Fibroblast of skin of right biceps (primary cell): ENCODE measurements at places on chromosomes 11 and 22.

DNA sequence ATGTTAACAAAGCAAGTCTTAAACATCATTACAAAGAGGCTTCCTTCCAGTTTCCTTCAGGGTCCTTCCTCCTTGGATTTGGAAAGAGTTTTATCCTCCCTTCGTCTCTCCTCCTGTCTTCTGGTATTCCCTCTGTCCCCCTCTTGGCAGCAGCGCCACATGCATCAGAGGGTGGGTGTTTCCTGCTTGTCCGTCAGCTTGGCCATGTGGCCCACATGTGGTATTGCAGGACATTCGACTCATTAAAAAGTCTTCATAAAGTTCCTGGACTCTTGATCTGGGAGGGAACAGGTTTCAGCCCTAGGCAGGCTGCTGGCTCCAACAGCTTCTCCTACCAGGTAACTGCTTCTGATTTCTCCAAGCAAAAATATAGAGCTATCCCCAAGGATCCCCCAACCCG is 189.8 kb downstream of the CSNK2A3 start:
- peak; percentile 8 for DNase-seq

- no peak for DNase-seq
These were observed 120.2 kb downstream of the TRIM29 start for GRCh38 chr11:120017582-120018150.

DNA sequence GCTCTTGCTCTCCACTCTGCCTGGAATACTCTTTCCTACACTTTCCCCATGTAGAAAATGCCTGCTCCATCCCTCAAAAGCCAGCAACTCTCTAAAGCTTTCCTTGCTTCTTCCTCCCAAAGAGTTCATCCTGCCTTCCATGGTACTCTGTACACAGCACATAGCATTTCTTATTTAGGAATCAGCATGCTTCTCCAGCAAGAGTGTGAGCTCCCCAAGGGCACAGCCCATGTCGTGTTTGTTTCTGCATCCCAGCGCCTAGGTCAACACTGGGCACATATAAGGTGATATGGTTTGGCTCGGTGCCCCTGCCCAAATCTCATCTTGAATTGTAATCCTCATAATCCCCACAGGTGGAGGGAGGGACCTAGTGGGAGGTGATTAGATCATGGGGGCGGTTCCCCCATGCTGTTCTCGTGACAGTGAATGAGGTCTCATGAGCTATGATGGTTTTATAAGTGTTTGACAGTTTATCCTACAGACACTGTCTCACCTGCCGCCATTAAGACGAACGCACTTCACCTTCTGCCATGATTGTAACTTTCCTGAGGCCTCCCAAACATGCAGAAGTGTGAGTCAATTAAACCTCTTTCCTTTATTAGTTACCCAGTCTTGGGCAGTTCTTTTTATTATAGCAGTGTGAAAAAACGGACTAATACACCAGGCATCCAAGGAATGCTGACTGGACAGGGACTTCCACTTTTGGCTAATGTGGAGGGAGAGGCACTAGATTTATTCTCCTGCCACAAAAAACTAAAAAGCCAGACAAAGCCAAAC is 8.2 kb downstream of the VPS37C start:
- DNase-seq, result peak; percentile 84

- DNase-seq, result peak; percentile 21
These were observed 521 bp downstream of the PES1 start for GRCh38 chr22:30591191-30591587.

DNA sequence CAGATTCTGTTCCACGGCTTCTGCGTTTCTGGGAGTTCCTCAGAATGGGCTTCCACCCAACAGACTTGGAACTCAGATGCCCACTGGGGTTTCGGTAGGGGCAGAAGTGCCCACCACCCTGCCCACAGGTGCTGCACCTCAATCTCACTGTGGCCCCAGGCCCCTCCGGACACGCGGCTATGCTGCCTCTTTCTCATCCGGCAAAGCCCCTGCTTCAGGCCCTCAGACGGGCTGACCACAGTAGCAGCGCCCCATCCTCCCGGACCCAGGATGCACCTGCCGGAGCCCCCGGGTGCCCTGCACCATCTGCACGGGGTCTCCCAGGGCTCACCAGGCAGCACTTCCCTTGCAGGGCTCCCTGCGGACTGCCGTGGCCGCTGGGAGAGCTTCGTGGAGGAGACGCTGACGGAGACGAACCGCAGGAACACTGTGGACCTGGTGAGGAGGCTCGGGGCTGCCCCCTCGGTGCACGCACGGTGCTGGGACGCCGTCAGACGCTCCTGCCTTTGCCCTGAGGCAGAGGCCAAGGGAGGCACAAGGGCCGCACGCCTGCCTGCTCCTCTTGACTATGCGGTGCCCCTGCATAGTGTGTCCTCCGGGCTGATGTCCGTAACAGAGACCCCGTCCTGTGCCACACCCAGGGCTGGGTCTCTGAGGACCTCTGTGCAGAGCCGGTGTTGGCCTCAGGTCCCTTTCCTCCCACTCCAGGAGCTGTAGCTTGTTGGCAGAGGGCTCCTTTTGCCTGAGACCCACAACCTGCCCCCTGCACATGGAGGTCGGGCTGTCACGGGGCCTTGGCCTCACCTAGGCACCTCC is 38.6 kb downstream of the SBF1 start:
- DNase-seq, result no peak

- DNase-seq, result no peak
These were observed 12.6 kb downstream of the HIKESHI start for GRCh38 chr11:86314636-86315035.

DNA sequence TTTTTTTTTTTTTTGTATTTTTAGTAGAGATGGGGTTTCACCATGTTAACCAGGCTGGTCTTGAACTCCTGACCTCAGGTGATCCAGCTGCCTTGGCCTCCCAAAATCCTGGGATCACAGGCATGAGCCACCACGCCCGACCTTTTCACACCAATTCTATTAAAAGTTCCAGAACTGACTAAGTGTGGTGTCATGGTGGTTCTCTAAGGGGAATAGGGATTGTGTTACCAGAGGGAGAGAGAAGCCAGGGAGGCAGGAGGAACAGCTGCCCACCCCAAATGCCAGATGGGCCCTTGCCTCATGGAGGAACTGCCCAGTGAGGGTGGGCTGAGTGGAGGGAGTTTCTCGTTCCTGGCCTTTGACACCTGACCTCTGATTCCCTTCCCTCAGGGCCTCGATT is 5.9 kb downstream of the RPS6KA4 start:
- DNase-seq, result no peak
